ENCODE measurements at places on chromosomes 2 and 18.

- DNase-seq: no peak
Measured at GRCh38 chr2:43174368-43174916, 52.0 kb downstream of the ZFP36L2 start.

DNA sequence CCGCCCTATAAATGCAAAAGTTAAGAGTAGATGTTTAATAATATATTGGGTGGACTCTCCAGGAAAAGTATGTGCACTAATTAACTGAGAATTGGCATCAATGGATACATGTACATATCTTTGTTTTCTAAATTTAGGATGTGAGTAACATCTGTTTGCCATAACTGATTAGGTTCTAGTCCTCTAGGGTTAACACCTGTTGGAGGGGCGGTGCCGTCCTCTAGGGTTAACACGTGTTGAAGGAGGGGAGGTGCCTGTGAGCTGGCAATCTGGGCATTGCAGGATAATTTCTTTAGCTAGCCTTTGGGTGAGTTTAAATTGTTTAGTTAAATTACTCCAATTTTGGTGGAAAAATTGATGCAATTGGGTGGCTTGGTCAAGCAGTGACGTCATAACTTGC lies 30.9 kb downstream of the HTR2B start:
- no peak for DNase-seq

- no peak for DNase-seq
Measured at GRCh38 chr18:26479681-26480079, 68.7 kb downstream of the KCTD1 start.

DNA sequence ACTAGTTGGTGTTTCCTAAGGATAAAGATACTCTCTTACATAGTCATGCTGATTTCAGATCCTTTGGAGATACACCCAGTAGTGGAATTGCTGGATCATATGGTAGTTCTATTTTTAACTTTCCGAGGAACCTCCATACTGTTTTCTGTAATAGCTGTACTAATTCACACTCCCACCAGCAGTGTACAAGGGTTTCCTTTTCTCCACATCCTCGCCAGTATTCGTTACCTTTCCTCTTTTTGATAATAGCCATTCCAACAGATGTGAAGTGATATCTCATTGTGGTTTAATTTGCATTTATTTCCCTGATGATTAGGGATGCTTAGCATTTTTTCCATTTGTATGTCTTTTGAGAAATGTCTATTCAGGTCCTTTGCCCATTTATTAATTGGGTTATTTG lies 34.0 kb downstream of the ACTR2 start:
- no peak for DNase-seq

DNA sequence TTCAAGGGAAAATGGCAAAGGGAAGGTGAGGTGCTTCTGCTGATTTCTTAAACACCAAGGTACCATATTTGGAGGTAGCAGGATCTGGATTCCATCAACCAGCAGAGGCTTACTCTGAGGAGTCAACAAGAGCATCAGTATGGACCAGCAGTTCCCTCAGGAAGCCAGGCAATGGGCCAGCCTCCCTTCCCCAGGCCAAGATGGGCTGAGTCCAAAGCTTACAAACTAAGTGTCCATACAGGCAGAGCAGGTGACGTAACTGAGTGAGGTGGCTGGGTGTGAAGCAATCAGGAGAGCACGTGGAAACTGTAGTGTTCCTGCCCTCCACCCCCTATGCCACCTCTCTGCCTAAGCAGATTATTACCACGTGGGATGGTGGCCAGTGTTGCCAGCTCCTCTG lies 134.2 kb upstream of the HNRNPA3 start:
- no peak for DNase-seq

All from iPS DF 6.9 (cell line).